Left hindlimb (tissue), 1 donor: ENCODE measurements at places on chromosomes 6 and 20.

DNA sequence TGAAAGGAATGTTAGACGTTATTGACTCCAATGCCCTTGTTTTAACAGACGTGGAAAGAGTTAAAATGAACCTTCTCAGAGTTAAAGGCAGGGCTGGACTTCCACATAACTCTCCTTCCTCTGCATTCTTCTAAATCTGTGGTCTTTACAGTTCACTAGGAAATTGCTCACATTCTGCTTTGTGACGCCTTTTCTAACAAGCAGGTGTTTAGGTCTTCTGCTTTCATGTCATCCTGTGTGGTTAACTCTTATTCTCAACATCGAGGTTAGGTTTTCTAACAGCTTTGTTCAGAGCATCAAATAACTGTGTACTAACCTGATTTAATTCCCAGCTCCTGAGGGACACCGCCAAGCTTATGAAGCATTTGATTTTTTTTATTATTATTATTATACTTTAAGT lies 81.3 kb upstream of the NT5E start:
- no peak for DNase-seq

- peak; percentile 32 for DNase-seq
These were observed 357 bp downstream of the PCSK2 start for GRCh38 chr20:17227219-17227575.

DNA sequence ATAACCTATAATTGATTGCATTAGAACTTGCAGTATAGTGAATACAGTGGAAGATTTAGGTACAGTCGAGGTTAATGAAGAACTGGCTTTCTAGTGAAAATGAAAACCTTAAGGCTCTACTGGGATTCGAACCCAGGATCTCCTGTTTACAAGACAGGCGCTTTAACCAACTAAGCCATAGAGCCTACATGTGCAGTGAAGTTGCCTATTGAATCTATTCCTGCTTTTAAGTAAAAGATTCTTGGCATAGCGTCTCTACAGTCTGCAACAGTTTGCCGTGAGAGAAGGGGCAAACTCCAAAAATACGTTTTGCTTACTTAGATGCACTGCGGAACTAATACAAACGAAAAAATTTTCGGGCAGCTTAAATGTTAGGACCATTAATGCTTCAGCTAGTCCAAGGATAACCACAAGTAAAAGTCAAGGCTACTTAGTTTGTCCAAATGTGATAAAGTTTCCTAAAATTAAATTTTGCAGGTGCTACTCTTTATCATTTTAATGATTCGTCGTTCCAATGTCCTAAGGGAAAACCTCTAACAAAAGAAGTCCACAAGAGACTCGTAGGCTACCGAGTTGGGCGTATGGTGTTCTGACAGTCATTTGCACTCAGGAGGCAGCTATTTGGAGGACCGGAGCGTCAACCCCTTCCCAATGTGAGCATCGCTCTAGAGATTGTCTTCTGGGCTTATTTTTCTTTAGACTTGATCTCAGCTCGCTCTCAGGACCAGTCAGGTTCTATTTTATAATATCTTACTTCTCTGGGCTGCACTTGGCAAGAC lies 31.3 kb upstream of the ZSCAN23 start:
- no peak for DNase-seq

DNA sequence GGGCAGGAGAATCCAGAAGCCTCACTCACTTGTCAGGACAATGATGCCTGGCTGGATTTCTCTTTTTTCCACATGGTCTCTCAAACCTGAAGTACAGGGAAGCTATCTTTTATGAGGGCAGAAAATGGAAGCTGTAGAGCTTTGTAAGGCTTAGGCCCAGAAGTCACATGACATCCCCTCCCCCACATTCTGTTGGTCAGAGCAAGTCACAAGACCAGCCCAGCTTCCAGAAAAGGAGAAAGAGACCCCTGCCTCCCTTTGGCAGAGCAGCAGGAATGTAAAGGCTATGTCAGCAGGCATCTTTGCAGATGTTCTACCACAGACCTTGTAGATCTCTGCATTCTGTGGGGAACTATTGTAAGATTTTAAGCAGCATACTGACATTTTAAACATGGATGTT lies 245.5 kb downstream of the SLC35F1 start:
- DNase-seq: no peak

- DNase-seq: no peak
These were observed 7.5 kb upstream of the TTPAL start for GRCh38 chr20:44468044-44468782.

DNA sequence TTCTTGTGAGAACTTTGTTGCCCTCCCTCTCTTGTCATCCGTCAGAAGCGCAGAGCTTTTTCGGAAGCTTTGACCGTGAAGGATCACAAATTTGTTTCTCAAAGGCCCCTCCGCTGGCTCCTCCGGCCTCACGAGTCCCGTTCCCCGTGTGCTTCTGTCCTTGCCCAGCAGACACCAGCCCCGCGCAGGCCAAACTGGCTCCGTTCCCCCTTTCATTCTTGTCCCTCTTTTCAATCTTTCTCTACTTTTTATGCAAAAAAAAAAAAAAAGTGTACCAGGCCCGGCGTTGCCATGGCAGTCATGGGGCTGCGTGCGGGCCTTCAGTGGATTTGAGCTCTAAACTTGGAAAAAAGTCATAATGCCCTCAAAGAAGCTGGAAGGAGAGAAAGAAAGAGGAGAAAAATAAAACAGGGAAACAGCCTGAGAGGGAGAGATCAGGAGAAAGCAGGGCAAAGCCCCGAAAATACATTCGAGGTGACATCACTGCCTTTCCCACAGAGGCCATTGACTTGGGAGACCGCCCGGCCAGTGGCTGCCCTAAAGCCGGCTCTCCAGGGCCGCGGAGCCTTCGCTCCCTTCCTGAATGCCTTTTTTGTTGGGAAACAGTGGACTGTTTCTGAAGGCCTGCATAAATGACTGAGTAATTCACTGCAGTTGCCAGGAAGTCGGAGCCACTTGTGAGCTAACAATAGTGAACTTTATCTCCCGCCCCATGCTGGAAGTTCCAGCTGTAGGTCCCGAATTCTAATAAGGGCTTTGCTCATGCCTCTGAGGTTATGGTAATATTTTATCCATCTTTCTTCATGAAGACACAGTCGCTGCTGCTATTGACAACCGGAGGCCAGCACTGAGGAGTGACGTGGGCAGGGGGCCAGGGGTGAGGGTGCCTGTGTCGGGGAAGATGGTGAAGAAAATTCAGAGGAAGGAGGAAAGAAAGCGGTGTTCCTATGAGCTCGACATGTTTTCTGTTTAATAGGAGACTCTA lies 670.9 kb downstream of the QKI start:
- DNase-seq: peak; percentile 83

GRCh38 chr6:34157851-34158250 lies 12.0 kb upstream of the GRM4 start:
- DNase-seq: no peak

GRCh38 chr20:54691327-54691726 lies 215.9 kb downstream of the DOK5 start:
- DNase-seq: no peak

DNA sequence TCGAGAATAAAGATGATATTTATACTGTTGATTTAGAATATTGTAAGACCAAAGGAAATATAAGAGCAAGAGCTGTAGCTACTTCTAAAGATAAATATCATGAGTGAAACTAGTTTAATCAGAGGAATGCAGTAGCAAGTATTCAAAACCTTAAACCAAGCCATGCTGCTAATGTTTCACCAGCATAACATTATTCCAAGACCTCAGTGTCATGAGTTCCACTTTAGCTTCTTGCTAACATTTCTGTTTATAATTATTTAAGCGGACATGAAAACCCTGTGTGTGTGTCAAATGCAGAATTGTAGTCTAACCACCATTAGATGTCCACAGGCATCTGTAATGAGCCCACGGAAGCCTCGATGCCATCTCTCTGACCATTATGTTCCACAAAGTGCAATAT lies 752.6 kb upstream of the MARCKS start:
- DNase-seq: no peak

- DNase-seq: no peak
These were observed 5.6 kb downstream of the ZMYND8 start for GRCh38 chr20:47350691-47351545.

DNA sequence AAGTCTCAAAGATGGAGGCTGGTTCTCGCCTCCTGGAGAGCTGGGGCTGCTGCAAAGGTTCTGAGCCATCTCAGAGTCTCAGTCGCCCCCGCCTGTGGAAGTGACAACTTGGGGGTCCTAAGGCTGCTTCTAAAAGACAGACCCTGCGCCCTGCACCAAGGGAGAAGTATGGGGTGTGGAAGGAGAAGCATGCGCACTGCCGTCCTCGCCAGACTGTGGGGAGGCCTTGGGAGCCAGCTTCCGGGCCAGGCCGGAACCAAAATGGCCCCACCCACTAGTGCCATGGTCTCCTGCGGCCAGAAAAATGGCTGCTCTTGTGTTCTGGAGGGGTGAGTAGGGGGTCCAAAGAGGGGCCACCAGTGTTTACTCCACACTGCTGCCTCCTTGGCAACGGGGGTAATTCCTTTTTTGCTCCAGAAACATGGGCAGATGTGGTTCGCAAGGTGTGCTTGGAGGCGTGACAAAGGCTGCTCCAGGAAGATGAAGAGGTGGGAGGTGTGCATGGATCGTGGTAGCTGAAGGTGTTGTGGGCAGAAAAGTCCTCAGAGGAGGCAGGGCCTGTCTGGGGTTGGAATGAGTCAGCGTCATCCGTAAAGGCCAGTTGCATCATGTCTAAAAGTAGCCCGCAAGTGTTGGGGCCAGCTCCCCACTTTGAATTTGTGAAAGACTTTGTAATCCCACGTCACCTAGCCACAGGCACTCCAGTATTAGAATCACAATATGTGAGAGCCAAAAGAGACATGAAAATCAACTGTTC lies 329.8 kb upstream of the SOX4 start:
- peak; percentile 61 for DNase-seq

DNA sequence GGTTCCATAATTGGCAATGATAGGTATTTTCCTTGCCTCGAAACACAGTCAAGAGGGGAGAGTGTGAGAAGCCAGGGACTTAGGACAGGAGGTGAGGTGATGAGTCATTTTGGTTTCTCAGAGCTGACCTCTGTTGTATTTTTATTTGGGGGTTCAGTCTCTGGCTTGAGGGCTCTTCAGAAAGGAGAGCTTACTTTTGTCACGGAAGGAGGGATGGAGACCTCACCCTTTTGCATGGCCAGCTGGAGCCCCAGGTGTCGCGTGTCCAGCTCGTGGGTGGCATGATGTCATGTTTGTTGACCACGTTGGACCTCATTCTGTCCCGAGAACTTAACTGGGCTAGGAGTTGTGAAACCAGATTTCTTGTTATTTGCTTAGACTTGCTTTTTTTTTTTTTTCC lies 293.9 kb downstream of the QKI start:
- DNase-seq: no peak

- no peak for DNase-seq
These were observed 42.2 kb downstream of the B4GALT5 start for GRCh38 chr20:49671433-49671832.

DNA sequence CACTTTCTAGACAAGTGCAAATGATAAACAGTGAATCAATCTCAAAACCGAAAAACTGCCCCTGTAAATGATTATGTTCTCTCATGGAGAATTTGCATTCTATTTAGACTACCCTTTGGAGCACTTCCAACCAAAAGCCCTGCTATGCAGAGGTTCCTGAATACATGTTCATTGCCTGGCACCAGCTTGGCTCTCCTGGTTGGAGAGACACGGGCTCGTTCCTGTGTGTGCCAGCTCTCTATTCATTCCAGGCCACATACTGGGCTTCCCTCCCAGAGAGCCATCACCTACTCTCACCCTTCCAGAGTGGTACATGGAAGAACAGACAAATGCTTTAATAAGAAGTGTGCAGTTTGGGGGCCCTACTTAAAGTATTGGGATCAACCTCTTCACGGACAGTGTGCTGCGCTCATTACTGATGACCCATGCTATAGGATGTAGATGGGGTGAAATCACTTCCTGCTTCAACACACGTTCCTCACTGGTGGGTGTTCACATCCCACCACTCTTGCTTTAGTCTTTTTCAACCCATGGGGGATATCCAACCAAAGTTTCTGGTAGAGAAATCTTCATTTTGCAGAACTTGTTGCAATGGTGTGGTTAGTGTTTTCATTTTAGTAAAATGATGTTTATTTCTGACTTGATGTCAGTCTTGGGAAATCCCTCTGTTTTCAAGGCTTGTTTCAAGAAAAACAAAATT lies 38.5 kb upstream of the NAA20 start:
- DNase-seq: no peak

GRCh38 chr6:45132658-45133294 lies 195.4 kb upstream of the RUNX2 start:
- no peak for DNase-seq

- DNase-seq: no peak
These were observed 29.7 kb upstream of the MDFI start for GRCh38 chr6:41608443-41609151.

- no peak for DNase-seq
These were observed 4.5 kb upstream of the SERINC1 start for GRCh38 chr6:122476131-122476530.

DNA sequence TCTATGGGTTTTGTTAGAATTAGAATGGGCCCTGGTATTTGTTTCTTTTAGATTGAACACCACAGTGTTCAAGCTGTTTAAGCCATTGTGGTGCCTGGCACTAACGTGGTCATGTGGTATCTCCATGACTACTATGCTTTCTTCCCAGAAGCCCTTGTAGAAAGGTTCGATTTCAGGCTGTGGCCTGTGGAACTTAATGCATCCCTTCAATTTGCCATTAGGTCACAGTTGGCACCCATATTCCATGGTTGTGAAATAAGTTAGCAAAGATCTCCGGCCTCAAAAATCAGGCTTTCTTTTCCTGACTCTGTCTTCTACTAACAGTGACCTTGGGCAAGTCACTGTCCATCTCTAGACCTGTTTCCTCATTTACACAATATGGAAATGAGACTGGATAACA lies 31.3 kb upstream of the AAR2 start:
- DNase-seq: no peak

DNA sequence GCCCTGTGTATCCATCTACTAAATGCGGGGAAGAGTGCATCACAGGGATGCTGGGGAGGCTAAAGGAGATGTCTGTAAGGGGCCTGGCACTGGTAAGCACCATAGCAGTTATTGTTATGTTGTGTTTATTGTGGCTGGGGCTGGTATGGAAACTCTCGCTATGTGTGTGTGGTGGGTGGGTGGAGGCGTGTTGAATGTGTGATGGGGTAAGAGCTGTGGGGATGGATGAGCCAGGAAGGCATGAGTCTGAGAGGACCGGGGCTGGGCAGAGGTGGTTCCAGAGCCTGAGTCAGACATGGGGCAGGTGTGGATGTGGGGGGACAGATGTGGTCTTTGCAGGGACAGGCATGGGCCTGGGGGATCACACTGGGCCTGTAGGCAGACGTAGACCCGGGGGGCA lies 88.1 kb downstream of the GRM4 start:
- no peak for DNase-seq

- DNase-seq: no peak
These were observed 32.4 kb upstream of the CAP2 start for GRCh38 chr6:17361013-17361412.

GRCh38 chr6:16441262-16441661 lies 202.9 kb downstream of the GMPR start:
- no peak for DNase-seq

GRCh38 chr6:137975188-137975940 lies 108.3 kb downstream of the TNFAIP3 start:
- DNase-seq: no peak

- no peak for DNase-seq
These were observed 233.4 kb downstream of the UST start for GRCh38 chr6:148980234-148980633.
